ENCODE measurements at places on chromosomes 11 and 22.
A peak's percentile ranks its signal among the peaks of the same experiment; 100 is the strongest.

- no peaks in the 10 kb centered on the region for H3K36me3 ChIP-seq
- H3K4me3 ChIP-seq, result no peak overlapping the region
- H3K27ac ChIP-seq, result no peak overlapping the region
- DNase-seq, result no peak
- peaks cover 73% of the 10 kb centered on the region for H3K27me3 ChIP-seq
Measured at GRCh38 chr11:1542267-1542666, 29.8 kb downstream of the DUSP8 start.

DNA sequence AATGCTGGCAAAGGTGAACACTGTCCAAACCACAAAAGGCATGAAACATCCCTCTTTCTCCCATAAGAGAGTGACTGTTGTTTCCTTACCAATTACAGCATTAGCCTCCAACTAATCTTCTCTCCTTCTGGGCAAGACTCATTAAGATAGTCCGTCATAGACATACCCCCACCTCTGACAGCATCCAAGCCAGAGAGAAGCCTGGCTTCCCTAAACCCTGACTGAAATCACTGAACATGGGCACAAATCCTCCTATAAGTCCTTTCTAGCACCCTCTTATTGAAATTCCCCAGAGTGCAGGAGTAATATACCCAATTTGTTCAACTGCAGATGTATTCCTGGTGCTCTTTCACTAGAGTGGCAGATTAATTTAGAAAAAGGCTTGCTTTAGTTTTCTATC is 1.7 kb upstream of the RNASEH2C start:
- H3K36me3 ChIP-seq, result peaks cover 19% of the 10 kb centered on the region
- no peaks in the 10 kb centered on the region for H3K27me3 ChIP-seq
- no peak overlapping the region for H3K27ac ChIP-seq
- H3K4me1 ChIP-seq, result peaks cover 6% of the 10 kb centered on the region

GRCh38 chr11:2810411-2811205 is 75.0 kb downstream of the CDKN1C start:
- H3K4me3 ChIP-seq, result no peak overlapping the region
- H3K4me1 ChIP-seq, result peaks cover 15% of the 10 kb centered on the region
- no peak for DNase-seq
- H3K27ac ChIP-seq, result no peak overlapping the region

DNA sequence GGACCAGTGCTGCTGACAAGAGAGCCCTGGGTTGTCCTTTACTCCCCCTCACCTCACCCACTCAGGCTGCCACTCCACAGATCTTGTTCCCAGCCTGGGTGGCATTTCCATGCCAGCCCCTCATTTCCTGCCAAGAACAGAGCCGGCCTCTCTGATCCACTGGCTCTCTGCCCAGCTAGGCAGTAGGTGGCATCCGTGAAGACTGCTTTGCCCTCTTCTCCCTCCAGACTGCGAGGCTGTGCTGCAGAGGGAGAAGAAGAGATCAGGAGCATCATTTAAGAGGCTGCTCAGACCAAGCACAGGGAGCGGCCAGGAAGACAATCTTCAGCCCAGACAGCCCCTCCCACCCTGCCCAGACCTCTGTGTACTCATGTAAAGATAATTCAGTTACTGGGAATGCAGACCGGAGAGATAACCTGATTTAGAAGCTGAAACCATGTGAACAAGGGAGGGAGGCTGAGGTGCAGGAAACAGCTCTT is 126.9 kb upstream of the NCAM1 start:
- no peak overlapping the region for H3K27ac ChIP-seq
- no peaks in the 10 kb centered on the region for H3K27me3 ChIP-seq
- no peaks in the 10 kb centered on the region for H3K4me1 ChIP-seq
- DNase-seq, result no peak

DNA sequence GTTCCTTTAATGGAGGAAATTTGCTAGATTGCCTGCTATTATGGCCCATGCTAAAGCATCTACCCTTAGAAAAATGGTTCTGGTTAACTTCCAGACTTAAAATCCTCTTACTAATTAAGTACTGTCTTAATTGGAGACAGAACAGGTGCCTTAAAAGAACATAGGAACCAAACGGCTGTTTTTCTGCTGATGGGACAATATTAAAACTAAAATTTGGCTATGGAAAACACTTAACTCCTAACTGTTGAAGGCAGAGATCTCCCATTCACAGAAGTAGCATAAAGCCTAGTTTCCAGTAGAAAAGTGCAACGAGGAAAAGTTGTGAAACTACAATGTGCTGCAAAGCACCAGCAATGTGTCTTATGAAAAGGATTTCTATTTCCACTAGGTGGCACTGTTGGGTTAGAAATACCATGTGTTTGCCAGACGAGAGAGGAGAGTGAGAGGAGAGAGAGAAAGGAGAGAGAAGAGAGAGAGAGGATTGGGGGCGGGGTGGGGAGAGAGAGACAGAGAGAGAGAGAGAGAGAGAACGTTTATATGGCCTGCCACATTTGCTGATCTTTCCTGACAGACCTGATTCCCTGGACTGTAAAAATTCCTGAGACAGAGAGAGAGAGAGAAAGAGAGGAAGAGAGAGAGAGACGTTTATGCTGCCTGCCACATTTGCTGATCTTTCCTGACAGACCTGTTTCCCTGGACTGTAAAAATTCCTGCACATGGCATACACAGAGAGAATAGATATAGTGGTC is 51.5 kb downstream of the FAM181B start:
- no peak overlapping the region for H3K27ac ChIP-seq
- no peaks in the 10 kb centered on the region for H3K4me1 ChIP-seq
- H3K4me3 ChIP-seq, result no peak overlapping the region
- no peaks in the 10 kb centered on the region for H3K27me3 ChIP-seq

DNA sequence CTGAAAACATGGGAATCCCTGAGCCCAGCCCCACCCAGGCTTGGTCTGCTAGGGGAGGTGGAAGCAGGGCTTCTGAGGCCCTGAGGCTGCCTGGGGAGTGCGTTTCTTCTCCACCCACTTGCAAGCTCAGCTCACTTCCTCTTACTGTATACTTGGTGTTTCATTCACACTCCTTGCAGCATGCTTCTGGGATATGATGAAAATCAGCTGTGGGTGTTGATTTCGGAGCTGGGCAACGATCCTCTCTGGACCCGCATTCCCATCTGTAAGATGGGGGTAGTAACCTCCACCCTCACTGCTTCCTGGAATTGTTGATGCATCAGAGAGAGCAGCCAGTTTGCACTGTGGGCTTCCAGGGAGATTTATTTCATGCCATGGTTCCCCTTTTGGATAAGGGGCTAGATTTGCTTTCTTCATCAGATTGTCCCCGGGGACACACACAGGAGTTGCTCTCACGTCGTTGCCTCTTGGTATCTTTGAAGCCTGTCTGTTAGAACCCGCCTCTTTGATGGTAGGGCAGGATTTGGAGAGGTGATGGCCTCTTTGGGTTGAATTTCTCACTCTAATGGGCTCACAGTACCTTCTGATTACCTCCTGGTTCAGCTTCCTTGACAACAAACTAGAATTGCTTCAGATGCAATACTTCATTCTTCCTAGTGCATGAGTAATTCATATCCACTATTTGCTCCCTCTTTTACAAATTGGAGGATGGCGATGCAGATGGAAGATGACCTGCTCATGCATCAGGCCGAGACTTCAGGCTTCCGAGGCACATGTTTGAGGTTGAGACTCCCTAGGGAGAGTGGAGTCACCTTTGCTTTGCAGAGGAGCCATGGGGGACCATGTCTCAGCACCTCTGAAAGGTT is 40.4 kb downstream of the BCR start:
- H3K4me3 ChIP-seq, result no peak overlapping the region
- DNase-seq, result peak; percentile 53
- no peaks in the 10 kb centered on the region for H3K36me3 ChIP-seq
- peaks cover 43% of the 10 kb centered on the region for H3K4me1 ChIP-seq

DNA sequence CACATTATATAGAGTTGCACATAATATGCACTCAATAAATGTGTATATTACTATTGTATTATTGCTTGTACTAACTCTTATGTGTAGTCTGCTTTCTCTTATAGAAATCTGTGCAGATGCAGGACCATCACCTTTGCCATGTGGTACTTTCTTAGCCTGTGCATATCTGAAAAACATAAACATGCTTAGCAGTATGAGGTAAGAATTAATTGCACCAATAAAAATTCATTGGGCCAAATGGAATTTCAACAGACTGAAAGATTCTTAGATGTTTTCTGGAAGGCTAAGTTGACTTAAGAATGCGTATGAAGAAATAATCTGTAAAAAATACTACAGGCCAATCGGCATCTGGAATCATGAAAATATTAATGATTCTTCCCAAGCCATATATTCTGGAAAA is 55.3 kb downstream of the TRPC6 start:
- no peak for DNase-seq
- H3K4me1 ChIP-seq, result no peaks in the 10 kb centered on the region
- no peak overlapping the region for H3K27ac ChIP-seq
- H3K4me3 ChIP-seq, result no peak overlapping the region

GRCh38 chr11:86934582-86934900 is 20.7 kb downstream of the FZD4 start:
- H3K36me3 ChIP-seq, result no peaks in the 10 kb centered on the region
- peaks cover 28% of the 10 kb centered on the region for H3K4me1 ChIP-seq
- H3K27ac ChIP-seq, result peak overlapping the region; percentile 58
- DNase-seq, result no peak
- no peaks in the 10 kb centered on the region for H3K27me3 ChIP-seq
- H3K4me3 ChIP-seq, result no peak overlapping the region

DNA sequence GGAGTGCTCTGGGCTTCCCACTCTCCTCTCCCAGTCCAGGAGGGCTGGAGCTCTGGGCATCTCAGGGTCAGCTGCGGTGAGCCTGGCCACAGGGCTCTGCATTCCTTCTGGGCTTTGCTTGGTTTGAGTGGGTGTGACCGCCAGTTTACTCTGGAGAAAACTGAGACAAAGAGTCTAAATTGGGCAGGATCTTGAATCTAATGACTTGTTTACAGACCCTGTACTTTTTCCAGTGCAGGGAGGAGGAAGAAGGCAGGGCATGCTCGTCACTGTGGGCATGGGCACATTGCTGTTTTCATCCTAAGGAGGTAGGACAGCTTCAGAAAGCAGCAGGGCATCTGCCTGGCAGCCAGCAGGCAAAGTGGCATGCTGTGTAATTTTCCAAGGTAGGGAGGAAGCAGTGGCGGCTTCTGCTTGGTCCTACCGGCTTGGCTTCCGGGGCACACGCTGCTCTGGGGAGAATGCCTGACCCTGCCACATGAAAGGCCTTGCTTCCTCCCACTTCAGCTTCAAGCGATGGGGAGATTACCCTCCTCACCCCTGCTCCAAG is 22.9 kb downstream of the FLI1 start:
- H3K27ac ChIP-seq, result peak overlapping the region; percentile 82
- H3K4me3 ChIP-seq, result no peak overlapping the region
- no peaks in the 10 kb centered on the region for H3K27me3 ChIP-seq
- H3K4me1 ChIP-seq, result peaks cover 21% of the 10 kb centered on the region

DNA sequence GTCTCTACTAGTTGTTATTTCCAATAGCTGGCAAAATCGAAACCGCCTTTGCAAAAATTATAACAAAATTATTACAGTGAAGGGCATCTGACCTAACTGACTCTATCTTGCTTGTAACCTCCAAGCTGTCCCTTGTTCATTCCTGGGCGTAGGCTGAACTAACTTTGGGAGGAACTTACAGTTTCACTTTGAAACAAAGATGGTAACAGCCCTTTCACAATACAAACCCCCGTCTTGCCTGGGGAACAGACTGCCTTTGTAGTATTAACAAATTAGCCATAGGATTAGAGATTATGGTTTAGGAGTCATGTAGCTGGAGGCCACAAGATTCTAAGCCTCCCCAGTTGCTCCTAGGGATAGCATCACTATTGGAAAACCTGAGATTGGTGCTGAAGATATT is 131.6 kb upstream of the HSD17B12 start:
- no peaks in the 10 kb centered on the region for H3K36me3 ChIP-seq
- peaks cover 44% of the 10 kb centered on the region for H3K27me3 ChIP-seq
- H3K4me1 ChIP-seq, result no peaks in the 10 kb centered on the region
- no peak for DNase-seq
- H3K4me3 ChIP-seq, result no peak overlapping the region
- H3K27ac ChIP-seq, result no peak overlapping the region

- H3K4me3 ChIP-seq, result no peak overlapping the region
- DNase-seq, result no peak
- H3K27me3 ChIP-seq, result no peaks in the 10 kb centered on the region
- H3K27ac ChIP-seq, result no peak overlapping the region
- H3K36me3 ChIP-seq, result no peaks in the 10 kb centered on the region
Measured at GRCh38 chr11:79925570-79925969, 484.7 kb upstream of the TENM4 start.

GRCh38 chr22:48745842-48746788 is 1081.6 kb downstream of the BRD1 start:
- H3K4me1 ChIP-seq, result no peaks in the 10 kb centered on the region
- no peak overlapping the region for H3K27ac ChIP-seq
- no peaks in the 10 kb centered on the region for H3K27me3 ChIP-seq
- no peak overlapping the region for H3K4me3 ChIP-seq

DNA sequence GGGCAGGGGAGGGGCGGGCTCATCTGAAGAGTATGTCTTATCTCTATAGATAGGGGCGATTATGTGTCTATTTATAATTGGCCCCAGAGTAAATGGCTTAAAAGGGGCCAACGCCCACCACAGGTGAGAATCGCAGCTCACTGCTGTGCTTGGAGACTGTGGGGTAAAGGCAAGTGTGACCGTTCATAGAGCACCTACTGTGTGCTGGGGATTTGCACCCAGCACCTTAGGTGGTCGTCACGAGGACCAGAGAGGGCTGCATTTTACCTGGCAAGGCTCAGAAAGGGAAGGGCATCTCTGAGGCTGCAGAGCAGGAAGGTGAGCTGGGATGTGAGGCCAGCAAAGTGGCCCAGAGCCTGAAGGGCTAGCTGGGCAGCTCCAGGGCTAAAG is 13.7 kb upstream of the TCF20 start:
- no peak for DNase-seq
- peaks cover 47% of the 10 kb centered on the region for H3K27me3 ChIP-seq
- no peaks in the 10 kb centered on the region for H3K4me1 ChIP-seq

- no peaks in the 10 kb centered on the region for H3K4me1 ChIP-seq
- DNase-seq, result no peak
- peaks cover 54% of the 10 kb centered on the region for H3K27me3 ChIP-seq
- no peak overlapping the region for H3K27ac ChIP-seq
- no peaks in the 10 kb centered on the region for H3K36me3 ChIP-seq
Measured at GRCh38 chr11:120169981-120170698, 32.2 kb upstream of the TRIM29 start.

DNA sequence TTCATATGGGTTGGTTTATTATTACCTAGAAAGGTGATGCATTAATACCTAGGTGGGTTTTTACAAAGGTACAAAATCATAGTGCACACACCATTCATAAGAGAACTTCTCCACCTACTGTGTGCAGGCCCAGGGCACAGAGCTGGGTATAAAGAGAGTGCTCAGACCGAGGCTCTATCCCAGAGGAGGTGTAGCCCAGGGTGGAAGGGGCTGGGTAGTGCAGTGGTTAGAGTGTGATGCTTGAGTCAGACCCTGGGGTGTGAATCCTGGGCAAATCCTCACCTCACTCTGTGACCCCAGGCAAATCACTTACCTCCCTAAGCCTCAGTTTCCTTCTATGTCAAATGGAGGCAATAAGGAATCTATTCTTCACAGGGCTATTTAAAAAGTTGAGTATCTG is 32.2 kb downstream of the PARVG start:
- peaks cover 10% of the 10 kb centered on the region for H3K4me1 ChIP-seq
- H3K36me3 ChIP-seq, result no peaks in the 10 kb centered on the region
- H3K4me3 ChIP-seq, result no peak overlapping the region
- no peak for DNase-seq
- H3K27me3 ChIP-seq, result peaks cover 4% of the 10 kb centered on the region

GRCh38 chr11:18239655-18240054 is 3.1 kb upstream of the SAA4 start:
- peaks cover 7% of the 10 kb centered on the region for H3K27me3 ChIP-seq
- no peaks in the 10 kb centered on the region for H3K36me3 ChIP-seq
- no peak for DNase-seq
- H3K4me1 ChIP-seq, result no peaks in the 10 kb centered on the region
- H3K4me3 ChIP-seq, result no peak overlapping the region
- H3K27ac ChIP-seq, result no peak overlapping the region

All from IMR-90 (cell line).